ENCODE measurements at places on chromosomes 1 and 21.

DNA sequence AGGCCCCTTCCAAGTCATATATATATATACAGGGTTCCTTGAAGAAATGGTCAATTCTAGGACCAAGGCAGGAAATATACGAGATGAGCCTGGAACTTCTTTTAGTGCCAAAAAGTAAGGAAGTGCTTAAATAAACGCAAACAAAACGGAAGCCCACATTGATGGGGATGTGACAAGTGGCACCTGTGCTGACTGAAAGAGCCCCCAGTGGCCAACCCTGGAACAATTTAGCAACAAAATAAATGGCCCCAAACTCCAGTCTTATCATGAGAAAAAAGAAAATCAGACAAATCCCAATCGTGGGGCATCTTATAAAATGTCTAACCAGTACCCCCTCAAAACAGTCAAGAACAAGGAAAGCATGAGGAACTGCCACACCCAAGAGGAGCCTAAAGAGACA, 17.7 kb downstream of the PLA2G5 start:
- DNase-seq: no peak

GRCh38 chr1:235867903-235868469, 1.3 kb upstream of the LYST start:
- no peak for DNase-seq

GRCh38 chr1:23416964-23417363, 7.6 kb downstream of the TCEA3 start:
- DNase-seq: no peak

DNA sequence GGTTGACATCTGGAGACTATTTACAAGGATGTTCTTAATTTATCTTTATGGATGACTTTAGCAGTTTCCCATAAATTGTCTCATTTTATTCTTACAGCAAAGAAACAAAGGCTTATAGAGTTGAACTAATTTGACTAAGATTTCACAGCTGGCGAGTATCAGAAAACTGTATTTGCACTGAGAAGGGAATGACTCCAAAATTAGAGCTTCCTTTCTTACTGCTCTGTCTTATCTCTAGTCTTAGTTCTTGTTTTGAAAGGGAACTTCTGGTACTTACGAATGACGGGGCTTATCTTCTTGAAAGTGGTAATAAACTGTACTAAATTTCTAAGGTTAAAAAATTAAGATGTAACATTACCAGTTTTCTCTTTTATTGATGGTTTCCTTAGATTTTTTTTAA, 13.6 kb downstream of the CNST start:
- no peak for DNase-seq

DNA sequence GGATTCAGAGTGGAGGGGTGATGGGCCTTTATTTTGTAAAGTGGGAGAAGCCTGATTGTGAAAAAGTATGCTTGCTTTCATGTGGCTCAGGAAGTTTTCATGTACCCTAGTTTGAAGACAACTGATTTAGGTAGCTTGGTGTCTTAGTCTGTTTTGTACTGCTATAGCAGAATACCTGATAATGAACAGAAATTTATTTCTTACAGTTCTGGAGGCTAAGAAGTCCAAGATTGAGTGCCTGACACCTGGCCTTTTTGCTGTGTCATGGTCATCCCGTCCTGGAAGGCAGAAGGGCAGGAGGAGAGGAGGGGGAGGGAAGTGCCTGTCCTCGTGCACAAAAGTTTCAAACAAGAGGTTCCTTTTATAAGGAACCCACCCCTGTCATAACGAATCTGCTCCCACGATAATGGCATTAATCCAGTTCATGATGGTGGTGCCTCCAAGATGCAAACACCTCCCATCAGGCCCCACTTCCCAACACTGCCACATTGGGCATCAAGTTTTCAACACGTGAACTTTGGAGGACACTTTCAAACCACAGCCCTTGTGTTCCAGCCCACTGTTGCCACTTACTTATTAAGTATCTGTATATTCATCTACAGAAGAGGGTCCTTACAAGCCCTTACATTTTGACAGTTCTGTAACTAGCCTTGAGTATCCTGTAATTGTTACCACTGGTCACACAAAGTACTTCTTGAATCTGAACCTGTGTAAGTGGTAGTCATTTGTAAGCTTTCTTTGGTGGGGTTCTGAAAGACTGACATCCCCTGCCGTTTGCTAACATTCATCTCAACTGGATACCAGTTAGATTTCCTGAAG, 9.5 kb downstream of the UCK2 start:
- DNase-seq: no peak

DNA sequence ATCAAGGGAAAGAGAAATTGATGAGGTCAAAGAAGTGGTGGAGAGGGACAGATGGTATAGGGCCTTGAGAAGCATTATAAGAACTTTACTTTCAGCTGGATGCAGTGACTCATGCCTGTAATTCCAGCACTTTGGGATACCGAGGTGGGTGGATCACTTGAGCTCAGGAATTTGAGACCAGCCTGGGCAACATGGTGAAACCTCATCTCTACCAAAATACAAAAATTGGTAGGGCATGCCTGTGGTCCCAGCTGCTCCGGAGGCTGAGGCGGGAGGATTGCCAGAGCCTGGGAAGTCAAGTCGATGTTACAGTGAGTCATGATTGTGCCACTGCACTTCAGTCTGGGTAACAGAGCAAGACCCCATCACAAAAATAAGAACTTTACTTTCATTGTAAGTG, 5.7 kb downstream of the TMEM50A start:
- DNase-seq: no peak

DNA sequence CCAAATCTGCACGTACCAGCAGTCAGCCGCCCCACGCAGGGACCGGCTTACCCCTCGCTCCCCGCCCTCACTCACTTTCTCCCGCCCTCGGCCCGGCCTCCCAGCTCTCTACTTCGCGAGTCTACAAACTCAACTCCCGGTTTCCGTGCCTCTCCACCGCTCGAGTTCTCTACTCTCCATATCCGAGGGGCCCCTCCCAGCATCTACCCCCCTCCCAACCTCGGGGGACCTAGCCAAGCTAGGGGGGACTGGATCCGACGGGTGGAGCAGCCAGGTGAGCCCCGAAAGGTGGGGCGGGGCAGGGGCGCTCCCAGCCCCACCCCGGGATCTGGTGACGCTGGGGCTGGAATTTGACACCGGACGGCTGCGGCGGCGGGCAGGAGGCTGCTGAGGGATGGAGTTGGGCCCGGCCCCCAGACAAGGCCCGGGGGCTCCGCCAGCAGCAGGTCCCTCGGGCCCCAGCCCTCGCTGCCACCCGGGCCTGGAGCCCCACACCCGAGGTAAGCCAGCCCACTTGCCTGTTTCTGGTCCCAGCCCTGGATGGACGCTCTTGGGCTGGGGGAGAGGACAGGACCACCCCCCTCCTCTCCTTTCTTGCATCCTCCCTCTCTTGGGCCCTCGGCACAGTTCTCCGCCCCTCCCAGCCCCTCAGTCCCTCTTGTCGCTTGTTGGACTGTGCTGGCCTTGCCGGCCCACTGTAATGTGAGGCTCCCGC, at the start of gene ARTN:
Gene ARTN (plus strand): TSS at position 416 of the 715 bp plus-strand sequence. CDS start 1,856 bp downstream, outside the sequence.
- no peak for DNase-seq

DNA sequence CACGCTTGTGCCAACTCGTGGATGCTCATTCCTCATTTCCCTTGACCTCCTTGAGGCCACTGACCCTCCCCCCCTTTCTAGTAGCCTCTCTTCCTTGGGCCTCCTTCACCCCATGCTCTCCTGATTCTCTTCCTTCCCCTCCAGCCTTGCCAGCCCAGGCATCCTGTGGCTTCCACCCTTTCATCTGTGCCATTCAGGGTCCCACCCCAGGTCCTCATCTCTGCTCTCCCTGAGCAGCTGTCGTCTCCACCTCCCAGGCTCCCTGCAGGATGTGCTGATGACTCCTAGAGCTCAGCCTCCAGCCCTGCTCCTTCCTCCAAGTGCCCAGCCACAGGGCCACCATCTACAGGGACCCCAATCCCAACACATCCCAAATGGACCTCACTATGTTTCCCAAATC, 197.4 kb downstream of the GRIK3 start:
- peak; percentile 56 for DNase-seq

DNA sequence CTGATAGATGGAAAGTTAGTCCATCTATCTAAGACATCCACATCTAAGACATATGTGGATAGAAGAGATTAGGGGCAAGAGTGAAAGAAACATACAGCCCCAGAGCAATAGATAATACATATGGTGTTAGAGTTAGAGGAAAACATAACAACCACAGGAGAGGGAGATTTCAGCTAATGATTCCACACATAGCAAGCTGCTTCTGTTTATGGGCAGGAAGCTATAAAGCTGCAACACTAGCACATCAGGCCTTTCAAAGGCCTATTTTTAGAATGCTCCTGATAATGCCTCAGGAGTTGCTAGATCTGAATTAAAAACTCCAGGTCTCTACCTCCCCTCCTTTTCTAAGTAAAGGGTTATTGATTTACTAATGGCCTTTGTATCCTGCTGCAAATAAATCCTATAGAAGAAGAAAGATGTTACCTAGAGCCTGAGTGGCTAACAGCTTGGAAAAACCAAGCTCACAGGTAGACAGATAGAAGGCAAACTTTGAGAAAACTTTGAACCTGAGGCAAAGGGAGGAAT, 36.1 kb downstream of the BRINP2 start:
- DNase-seq: no peak

DNA sequence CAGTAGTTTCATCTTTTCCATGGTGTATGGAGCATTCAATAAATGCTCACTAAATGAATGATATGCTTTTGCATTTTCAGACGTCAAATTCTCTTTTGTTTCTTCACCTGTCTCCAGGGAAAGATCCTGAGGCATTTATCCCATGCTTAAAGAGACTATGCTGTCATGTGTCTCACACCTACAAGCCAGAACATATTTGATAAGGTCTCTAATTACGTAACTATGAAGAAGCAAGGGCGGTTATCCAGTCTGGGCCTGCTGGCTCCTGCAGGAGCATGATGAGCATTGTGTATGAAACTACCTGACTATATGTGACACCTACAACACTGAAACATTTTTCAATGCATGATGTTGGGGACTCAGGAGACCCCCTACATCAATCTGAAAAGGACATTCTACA, 51.8 kb downstream of the FBXO42 start:
- no peak for DNase-seq

GRCh38 chr1:26991310-26992116, 2.0 kb upstream of the TRNP1 start:
- no peak for DNase-seq

GRCh38 chr1:117077267-117077666, 17.1 kb downstream of the TTF2 start:
- no peak for DNase-seq

All from chondrocyte (in vitro differentiated cells).